ENCODE measurements at places on chromosomes 7 and 10.

GRCh38 chr10:22657566-22658225 lies 56.7 kb downstream of the PIP4K2A start:
- no peak for DNase-seq

- no peak for DNase-seq
Observed at GRCh38 chr10:29648114-29648982, 13.6 kb upstream of the SVIL start.

- DNase-seq = no peak
Observed at GRCh38 chr7:7970531-7971307, 2.1 kb downstream of the GLCCI1 start.

DNA sequence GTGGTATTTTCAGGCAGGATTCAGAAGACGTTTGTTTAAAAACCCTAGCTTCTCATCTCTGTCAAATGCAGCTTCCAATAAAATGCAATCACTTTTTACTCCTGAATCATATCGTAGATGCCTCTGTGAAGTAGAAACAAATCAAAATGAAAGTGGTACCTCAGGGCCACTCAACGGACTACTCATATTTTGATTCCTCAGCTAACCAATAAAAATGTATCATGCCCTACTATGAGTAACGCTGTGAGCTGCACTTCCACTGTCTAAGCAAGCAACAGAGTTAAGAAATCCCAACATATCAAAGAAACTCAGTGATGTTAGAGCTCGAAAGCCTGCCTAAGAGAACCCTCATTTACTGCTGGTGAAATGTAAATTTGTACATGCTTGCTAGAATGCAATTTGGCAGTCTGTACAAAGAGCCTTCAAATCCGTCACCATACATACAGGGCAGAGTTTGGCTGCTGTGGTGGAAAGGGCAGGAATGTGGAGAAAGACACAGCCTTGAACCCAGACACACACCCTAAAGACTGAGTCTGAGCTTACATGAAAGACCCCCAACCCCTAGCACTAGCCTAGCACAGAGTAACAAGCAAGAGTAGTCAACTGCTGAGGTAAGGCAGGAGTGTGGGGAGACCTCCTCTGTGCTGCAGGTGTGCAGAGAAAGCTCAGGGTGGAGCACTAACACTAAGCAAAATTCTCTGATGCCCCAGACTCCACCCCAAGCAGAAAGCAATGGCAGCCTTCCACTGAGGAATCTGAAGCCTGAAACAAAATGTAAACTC lies 151.5 kb downstream of the ANK3 start:
- DNase-seq = no peak

DNA sequence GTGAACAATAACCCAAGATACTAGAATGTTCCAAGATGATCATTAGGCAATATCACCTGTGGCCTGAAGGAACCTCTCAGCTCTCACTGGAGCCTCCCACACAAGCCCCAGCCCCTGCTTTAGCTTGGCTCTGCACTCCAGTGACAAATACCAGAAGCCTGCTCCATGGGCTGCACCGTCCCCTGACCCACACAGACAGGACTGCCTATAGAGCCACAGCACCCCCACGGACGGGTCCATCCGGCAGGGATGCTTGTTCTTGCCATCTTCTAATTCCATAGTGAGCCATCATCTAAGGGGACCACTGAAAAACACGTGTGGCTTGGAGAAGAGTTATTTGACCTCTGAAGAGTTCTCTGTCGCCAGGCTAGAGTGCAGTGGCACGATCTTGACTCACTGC lies 100.9 kb downstream of the PTN start:
- DNase-seq = no peak

- DNase-seq = no peak
Observed at GRCh38 chr10:70296406-70296899, 12.6 kb upstream of the NPFFR1 start.
